ENCODE measurements at places on chromosomes 13 and 19.

DNA sequence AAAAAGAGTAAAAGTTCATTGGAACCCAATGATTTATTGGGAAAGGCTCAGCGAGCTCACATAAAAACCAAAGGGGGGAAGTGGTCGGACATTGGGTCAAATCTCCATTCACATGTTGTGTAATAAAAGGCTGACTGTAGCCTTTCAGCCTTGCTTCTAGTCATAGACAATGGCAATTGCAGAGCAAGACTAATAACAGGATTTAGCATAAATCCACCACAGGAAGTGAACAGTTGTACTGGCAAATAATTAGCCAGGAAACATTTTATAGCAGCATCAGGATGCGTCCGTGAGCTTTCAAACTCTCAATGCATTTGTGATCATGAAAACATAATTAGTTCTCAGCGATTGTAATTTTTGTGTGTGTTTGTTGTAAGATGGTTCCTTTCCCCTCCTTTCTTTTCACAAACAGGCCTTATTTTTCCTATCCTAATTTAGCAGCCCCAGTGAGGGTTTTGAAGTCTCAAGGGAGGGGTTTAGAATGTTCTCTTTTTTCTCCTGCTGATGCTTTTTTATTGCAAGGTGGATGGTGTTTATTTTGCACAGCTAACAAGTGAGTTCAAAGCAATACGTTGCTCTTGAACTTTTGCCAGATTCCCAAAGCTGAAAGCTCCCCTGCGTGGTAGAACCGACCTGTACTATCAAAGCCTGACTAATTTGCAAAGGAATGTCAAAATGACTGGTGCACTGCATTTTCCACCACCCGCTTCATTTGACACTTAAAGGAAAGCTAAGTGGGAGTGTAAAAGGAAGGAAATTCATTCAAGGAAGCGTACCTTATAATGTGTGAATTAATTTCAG lies 105.6 kb downstream of the SPRY2 start:
- no peak for DNase-seq

- no peak for DNase-seq
Measured at GRCh38 chr19:28883241-28883693, 329.7 kb downstream of the UQCRFS1 start.

GRCh38 chr19:49585023-49585422 lies 3.9 kb downstream of the PRRG2 start:
- DNase-seq, result no peak

- peak; percentile 75 for DNase-seq
Measured at GRCh38 chr19:11587302-11587974, 9.8 kb upstream of the ZNF627 start.

GRCh38 chr19:29383696-29384095 lies 142.1 kb upstream of the VSTM2B start:
- no peak for DNase-seq

DNA sequence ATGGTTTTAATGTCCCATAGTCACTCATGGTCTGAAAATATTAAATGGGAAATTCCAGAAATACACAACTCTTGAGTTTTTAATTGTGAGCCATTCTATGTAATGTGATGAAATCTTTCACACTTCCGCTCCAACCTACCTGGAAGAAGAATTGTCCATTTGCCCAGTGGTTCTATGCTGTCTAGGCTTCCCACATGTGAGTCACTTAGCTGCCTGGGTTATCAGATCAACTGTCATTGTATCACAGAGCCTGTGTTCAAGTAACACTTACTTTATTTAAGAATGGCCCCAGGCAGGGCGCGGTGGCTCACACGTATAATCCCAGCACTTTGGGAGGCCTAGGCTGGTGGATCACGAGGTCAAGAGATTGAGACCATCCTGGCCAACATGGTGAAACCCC lies 1450.5 kb downstream of the EFNB2 start:
- no peak for DNase-seq

DNA sequence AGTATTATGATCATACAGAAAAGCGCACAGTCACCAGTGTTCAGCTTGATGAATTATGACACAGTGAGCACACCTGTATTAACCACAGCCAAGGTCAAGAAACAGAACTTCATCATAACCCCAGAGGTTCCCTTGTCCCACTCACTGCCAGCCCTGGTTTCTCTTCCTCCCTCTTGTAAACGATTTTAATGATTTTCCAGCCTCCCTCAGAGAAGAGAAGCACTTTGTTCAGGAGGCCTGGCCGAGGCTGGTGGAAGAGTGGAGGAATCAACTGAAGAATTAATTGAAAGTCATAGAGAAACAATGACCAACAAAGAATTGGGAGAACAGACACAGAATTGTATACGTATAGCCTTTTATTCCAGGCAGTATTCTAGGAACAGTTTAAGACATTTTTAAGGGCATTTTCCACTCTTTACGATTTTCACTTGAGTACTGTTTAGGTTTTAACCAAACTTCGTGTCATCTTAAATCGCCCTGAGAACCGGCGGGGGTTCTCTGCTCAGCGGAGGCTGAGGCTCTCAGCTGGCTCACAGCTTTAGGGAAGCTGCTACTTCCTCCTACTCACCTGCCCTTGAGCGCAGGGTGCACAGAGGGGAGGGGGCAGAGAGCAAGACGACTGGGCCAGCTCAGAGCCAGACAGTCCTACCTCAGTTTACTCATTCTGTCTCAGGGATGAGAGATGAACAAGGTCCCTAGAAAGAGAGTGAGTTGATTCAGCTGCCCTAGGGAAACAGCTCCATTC lies 108.6 kb downstream of the AKAP11 start:
- no peak for DNase-seq

DNA sequence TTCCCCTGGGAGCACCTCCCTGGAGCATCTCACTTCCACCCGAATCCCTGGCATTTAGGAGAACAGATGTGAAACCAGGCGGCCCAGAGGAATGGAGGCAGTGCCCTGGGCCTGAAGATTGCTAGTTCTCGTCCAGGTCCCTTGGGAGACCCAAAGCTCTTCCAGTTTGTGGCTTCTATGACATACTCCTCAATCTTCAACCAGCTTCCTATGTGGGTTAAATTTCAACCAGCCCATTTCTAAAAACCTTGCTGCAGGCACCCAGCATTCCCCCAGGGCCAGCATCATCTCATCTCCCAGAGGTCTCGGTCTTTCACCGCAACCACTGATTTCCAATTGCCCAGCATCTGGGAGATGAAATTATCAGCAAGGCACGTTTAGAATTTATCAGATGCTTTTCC lies 46.0 kb upstream of the STK24 start:
- no peak for DNase-seq

- no peak for DNase-seq
Measured at GRCh38 chr13:106558527-106558926, 9.4 kb downstream of the ARGLU1 start.

GRCh38 chr13:84249463-84249862 lies 367.2 kb upstream of the SLITRK1 start:
- DNase-seq, result no peak

DNA sequence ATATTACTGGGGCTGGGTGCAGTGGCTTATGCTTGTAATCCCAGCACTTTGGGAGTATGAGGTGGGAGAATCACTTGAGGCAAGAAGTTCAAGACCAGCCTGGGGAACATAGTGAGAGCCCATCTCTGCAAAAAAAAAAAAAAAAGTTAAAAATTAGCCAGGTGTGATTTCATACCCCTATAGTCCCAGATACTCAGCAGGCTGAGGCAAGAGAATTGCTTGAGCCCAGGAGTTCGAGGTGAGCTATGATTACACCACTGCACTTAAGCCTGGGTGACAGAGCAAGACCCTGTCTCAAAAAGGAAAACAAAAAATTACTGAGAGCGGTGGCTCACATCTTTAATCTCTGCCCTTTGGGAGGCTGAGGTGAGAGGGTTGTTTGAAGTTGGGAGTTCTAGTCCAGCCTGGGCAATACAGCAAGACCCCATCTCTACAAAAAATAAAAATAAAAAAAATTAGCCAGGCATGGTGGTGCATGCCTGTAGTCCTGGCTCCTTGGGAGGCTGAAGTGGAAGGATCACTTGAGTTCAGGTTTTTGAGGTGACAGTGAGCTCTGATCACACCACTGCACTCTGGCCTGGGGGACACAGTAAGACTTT lies 87.5 kb downstream of the ZMYM2 start:
- DNase-seq, result no peak

- DNase-seq, result no peak
Measured at GRCh38 chr13:74683411-74683810, 549.2 kb upstream of the KLF12 start.

DNA sequence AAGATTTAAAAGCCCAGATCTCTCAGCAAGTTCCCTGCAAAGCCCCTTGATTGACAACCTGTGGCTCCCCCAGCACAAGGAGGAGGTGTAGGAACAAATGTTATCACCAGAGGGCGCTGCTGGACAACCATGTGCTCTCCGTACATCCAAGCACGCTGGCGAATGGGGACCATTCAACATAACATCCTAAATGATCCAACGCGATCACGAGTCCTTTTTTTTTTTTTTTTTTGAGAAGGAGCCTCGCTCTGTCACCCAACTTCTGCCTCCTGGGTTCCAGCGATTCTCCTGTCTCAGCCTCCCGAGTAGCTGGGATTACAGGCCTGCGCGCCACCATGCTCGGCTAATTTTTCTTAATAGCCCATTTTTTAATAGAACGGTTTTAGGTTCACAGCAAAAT lies 52.0 kb downstream of the NWD1 start:
- DNase-seq, result peak; percentile 77

DNA sequence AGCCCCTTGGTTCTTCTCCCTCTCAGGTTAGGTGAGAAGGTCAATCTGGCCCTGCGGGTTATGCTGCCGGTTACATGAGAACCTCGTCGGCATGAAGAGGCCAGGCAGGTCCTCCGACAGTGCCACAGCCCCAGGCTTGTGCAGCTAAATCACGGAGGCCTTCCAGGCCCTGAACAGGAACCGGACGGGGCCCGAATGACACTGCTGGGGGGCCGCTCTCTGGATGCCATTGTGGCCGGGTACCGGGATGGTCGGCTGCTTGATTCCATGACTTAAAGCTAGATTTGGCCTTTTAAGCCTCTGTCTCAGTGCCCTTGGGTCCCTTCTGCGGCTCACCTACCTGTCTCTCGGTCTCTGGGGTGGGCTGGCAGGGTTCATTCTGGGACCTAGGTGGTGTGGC lies 48.4 kb downstream of the C1QTNF9 start:
- no peak for DNase-seq

DNA sequence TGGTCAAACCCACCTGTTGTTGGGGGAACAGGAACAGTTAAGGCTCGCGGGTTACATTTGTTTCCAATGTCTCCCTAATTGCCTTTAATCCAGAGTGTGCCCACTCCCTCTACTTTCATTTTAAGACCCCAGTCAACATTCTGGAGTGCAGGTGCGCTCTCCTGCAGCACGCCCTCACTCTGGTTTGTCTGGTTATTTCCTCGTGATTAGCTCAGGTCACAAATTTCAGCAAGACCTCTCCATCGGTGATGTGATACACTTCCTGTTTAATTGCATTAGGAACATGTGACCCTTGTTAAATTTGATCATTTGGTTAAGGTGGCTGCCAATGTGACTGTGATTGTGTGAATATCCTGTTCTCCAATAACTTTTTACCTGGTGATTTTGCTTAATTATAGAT lies 53.0 kb downstream of the TEX29 start:
- no peak for DNase-seq

- no peak for DNase-seq
Measured at GRCh38 chr13:78030341-78030896, 111.8 kb upstream of the EDNRB start.

DNA sequence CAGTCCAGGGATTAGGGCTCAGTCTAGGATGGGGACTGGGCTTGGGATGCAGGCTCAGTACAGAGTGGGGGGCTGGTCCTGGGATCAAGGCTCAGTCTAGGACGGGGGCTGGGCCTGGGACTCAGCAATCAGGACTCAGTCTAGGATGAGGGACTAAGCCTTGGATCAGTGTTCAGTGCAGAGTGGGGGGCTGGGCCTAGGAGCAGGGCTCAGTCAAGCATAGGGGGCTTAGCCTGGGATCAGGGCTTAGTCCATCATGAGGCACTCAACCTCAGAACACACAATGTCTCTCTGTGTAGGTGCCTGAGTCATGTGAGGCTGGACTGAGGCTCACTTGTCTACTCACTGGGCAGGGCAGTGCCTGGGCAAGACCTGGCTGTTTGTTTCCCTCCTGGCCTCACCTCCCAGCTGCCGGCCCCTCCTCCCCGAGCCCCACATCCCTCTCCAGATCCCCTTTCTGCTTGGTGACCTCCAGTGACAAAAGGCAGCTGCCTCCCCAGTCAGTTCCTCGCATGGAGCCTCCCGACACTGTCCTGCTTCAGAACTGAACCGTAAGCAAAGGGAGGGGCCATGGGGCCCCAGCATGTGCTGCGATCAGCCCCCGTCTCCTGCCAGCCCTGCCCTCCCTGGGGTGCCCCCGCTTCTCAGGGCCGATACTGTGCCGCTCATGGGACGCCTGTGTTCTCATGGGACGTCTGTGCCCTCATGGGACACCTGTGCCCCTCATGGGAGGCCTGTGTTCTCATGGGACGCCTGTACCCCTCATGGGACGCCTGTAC lies 6.5 kb upstream of the S1PR4 start:
- DNase-seq, result no peak

- DNase-seq, result no peak
Measured at GRCh38 chr19:12117201-12117970, 22.8 kb downstream of the ZNF20 start.

GRCh38 chr13:24893863-24894262 lies 129.9 kb downstream of the RNF17 start:
- DNase-seq, result no peak

GRCh38 chr13:107574517-107575210 lies 640.7 kb downstream of the LIG4 start:
- no peak for DNase-seq

DNA sequence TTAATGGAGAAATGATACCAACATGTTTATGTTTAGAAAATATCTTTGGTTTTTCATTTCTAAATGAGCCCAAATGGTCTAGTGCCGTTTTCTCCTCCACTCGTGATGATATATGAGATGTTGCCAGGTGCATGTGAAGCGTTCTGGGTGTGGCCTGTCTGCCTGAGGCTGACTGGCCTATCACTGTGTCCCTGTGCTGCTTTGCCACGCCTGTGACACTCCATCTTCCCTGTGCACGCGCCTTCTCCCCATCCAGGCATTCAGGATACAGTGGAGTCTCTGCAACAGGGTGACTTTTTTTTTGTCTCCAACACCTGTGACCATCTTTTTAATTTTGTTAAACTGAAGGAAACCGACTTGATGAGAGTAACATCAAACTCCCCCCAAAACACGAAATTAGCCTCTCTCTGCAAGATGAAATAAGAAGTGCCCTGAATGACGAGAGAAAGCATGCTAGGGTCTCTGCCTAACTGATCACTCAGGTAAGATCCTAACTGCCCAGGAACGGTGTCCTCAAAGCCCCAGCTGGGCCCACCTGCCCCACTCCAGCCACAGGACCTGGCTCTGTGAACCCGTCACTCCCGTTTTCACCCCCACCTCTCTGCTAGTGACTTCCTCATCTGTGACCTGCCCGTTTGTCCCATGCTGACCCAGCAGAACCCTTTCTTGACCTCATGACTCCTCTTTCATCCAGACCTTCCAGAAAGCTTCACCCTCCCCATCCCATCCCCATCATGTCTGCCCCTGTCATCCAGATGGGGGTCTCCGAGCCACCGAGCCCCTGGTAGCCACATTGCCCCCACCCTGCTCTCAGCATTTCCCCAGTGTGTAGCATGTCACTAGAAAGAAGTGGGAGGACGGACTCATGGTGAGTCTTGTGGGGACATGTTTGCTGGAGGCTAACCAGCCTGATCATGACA lies 33.2 kb upstream of the TFDP1 start:
- DNase-seq, result no peak

Measured in HuH-7.5 (cell line).